Foreskin keratinocyte (primary cell): ENCODE measurements at places on chromosomes 13 and 19. TPM values are rescaled to one million over a fixed set of nuclear protein-coding genes. Genes with fewer than 3 reads are reported as not detected.

Gene UBE2L5
- polyA plus RNA-seq, result not detected in 2 replicates

Gene TMEM150B
- not detected in 2 replicates for polyA plus RNA-seq

Gene DENND1C
- 0.13 and 0.20 TPM in 2 replicates for polyA plus RNA-seq

Gene PBX4
- 3.1 and 3.2 TPM in 2 replicates for polyA plus RNA-seq

Gene AKT2
- 81.6 and 89.1 TPM in 2 replicates for polyA plus RNA-seq

Gene KLK1
- 3.9 and 5.0 TPM in 2 replicates for polyA plus RNA-seq
